ENCODE measurements at places on chromosomes 16 and 17.

- DNase-seq, result no peak
Observed at GRCh38 chr17:33933576-33933975, 321.5 kb upstream of the CCL2 start.

- peak; percentile 46 for DNase-seq
Observed at GRCh38 chr17:4934173-4934979, 2.3 kb downstream of the GP1BA start.

DNA sequence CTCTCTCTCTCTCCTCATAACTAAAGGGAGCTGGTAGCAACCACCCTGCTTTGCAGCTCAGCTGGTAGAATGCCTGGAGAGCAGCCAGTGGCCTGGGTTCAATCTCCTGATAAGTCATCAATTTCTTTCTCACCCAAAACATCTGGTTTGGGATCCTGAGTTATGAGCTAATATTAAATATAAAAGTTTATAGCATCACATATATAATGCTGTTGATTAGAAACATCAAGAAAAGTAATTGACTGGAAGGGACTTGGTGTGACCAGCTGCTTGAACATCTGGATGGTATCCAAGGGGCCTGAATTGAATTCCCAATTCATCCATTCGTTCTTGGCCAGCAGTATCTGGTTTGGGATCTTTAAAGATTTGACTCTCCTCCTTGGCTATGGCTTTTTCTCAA, 12.2 kb upstream of the ELAC2 start:
- no peak for DNase-seq

- peak; percentile 62 for DNase-seq
Observed at GRCh38 chr17:29565643-29566472, 979 bp downstream of the ABHD15 start.
